ENCODE measurements at places on chromosomes 1 and 21. TPM values are rescaled to one million over a fixed set of nuclear protein-coding genes. Genes with fewer than 3 reads are reported as not detected.

The PEX14 gene
- total RNA-seq: 31.4 TPM

The TMEM200B gene
- total RNA-seq: 28.3 TPM

The ST6GALNAC3 gene
- 64.8 TPM for total RNA-seq

The SHE gene
- 0.47 TPM for total RNA-seq

The FAM177B gene
- not detected for total RNA-seq

The IFT25 gene
- 37.0 TPM for total RNA-seq

The NHLH1 gene
- 0.32 TPM for total RNA-seq

The TRIM63 gene
- total RNA-seq: 1.4 TPM
